T-helper 22 cell (primary cell): ENCODE measurements at places on chromosomes 3 and 15.

GRCh38 chr3:13827699-13828098, 52.2 kb downstream of the WNT7A start:
- DNase-seq, result no peak

DNA sequence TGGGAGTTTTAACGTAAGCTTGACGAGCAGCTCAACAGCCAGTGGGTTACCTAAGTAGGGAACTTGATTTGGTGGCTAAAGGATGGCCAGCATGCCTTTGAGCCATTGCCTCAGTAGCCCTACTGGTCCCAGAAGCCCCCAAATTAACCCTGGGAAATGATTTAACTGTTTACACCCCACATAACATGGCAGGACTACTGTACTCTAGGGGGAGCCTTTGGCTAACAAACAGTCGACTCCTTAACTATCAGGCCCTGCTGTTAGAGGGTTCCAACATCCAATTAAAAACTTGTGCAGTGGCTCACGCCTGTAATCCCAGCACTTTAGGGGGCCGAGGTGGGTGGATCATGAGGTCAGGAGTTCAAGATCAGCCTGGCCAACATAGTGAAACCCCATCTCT, 9.4 kb upstream of the SMCO1 start:
- DNase-seq, result no peak

GRCh38 chr15:28995705-28996104, 109.9 kb downstream of the APBA2 start:
- no peak for DNase-seq

GRCh38 chr3:128706086-128706615, 19.8 kb upstream of the RAB7A start:
- no peak for DNase-seq

DNA sequence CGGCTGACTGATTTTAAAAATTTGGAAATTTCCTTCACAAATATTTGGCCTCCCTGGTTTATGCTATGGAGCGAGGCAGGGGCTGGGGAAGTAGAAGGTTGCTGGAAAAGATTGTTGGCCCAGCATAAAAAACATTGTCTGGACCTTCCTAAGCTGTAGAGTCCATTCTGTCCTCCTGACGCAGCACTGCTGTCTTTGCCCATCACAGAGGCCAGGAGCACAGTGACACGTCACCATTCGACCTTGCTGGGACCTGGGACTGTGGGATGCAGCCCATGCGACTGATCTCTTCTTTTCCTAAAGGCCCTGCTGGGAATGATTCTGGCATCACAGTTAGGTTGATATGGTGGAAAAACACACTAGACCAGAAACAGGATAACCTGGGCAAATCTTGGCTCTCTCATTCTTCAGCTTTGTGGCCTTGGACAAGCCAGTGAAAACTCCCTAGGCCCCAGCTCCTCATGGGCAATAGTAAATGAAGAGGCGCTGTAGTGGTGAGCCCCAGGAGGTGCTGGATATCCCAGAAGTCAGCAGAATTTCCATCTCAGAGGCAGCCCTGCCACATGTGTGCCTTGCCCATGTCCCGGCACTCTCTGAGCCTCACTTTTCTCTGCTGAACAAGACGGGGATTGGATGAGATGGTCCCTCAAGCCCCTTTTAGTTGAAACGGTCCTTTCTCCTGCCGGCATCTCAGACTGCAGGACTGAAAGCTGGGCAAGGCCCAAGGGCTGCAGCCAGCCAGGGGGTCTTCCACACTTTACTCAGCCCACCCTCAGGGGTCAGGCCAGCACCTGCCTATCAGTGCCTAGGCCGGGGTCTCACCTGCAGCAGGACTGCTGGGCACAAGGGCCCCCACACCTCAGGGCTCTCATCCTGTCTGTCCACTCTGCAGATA, 69.6 kb downstream of the SENP2 start:
- no peak for DNase-seq

- DNase-seq, result no peak
Measured at GRCh38 chr3:4509043-4509442, 15.9 kb downstream of the ITPR1 start.

GRCh38 chr3:111769110-111769991, 89.7 kb upstream of the PHLDB2 start:
- no peak for DNase-seq

DNA sequence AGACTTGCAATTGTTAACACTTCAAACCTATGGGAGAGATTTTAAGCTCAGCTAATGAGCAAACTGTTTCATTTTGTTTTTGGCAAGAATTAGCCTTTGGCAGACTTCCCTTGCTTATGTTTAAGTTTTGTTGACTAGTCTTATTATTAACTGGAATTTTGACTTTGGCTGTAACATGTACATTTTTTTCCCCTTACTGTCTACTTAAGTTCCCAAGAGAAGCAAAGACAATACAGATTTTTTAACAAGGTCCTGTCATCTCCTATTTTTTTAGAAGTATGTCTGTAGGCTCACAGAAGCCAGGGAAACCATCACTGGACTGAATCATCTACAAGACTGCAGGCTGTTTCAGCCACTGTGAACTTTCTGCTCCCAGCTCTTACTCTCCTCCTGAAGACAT, 74.3 kb downstream of the DGKG start:
- no peak for DNase-seq

DNA sequence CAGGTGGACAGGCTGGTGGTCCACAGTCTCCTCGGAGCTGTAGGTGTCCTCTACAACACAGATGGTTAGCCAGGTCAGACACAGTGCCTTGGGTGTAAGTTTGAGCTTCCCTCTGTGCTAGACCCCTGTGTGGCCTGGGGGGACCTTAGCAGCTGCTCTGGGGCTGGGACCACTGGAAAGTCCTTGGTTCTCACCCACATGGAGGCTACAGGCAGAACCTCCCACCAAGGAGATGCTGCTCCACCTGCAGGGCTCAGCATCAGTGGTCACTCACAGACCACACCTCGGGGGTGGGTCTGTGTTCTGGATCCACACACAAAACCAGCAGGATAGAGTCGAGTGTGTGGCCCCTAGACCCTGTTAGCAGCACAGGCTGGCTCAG, 8.4 kb downstream of the RASL12 start:
- DNase-seq, result no peak

DNA sequence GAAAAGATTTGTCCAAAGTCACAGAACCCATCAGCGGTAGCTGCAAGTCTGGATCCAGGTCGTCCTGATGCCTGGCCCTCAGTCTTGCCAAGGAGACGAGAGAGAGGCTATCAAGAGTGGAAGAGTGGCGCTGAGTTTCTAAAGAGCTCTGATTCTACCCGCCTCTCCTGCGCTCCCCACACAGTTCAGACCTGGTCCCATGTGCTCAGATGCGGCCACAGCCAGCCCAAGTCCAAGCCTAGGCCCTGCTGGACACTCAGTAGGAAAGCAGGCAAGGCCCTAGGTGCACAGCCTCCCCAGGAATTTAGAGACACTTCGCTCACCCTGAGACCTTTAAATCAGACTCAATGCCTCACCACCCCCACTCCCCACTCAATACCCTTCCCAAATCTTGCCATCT, 32.4 kb downstream of the CCDC12 start:
- no peak for DNase-seq

- DNase-seq, result no peak
Measured at GRCh38 chr15:71056111-71056510, 59.2 kb upstream of the THSD4 start.

DNA sequence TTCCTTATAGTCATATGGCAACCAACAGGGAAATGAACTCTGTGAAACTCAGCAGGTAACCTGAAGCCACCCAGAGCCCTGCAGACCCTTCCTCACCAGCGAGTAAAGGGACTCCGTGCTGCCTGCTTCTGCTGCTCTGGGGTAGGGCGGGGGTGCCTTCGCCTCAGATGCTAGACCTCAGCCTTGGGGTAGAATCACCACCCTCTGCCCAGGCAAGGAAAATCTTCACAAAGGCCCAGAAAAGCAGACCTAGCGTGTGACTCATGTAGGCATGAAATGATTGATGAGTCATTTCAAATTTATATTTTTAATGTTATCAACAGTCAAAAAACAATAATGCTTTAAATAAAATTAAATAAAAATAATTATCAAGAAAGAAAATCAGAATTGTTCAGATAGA, 6.6 kb downstream of the STIMATE start:
- peak; percentile 21 for DNase-seq

DNA sequence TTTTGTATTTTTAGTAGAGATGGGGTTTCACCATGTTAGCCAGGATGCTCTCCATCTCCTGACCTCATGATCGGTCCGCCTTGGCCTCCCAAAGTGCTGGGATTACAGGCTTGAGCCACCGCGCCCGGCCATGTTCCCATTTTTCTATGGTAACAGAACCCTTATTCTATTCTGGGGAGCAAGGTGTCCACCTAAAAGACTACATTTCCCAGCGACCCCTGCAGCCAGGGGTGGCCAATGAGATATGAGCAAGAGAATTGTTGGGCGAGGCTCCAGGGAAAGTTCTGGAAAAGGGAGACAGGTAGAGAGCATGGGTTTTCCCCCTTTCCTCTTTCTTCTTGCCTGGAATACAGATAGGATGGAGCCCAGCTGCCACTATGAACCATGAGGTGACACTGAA, 96.9 kb downstream of the LINGO1 start:
- no peak for DNase-seq

GRCh38 chr15:101805605-101806345, 2.5 kb downstream of the OR4F6 start:
- DNase-seq, result no peak

DNA sequence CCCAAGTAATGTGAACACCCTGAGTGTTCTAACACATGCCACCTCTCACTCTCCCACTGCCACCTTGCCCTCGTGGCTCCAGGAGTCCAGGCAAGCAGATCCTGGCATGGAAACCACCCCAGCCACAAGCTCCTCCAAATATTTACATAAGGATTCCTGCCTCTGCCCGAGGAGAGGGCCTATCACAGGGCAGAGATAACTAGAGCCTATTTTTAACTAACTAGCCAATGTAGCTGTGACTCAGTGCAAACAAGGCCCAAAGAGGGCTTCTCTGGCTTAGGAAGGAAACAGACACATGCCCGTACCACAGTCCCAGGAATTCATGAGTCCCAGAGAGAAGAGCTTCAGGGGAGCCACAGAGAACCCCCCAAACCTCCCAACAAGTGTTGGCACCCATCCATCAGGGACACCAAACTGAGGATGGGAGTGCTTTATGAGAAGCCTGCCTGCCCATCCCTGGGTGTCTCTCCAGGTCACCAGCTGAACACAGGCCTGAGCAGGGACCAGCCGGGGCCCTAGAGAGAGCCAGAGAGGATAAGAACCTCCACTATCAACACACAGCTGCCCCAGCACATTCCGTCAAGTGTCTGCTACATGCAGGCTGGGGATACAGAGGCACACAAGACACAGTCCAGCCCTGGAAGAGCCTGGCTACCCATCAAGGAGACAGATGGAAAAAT, 9.2 kb downstream of the FYCO1 start:
- DNase-seq, result no peak

DNA sequence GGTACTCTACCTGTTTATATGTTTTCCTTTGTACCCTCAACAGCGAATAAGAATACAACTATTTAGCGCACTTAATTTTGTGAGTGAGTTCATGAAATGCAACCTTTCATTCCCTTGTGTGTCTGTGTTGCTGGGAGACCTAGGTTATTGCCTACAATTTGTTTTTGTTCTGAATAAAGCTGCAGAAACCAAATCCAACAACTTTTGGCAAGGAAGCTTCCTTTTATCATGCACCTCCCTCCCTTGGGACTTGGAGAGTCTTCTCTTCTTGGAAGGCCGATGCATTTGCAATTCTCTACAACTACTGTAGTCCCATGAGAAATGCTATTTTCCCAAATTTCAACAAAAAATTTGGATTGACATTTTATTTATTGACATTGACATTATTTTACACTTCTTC, 1002.4 kb upstream of the CADM2 start:
- DNase-seq, result no peak

DNA sequence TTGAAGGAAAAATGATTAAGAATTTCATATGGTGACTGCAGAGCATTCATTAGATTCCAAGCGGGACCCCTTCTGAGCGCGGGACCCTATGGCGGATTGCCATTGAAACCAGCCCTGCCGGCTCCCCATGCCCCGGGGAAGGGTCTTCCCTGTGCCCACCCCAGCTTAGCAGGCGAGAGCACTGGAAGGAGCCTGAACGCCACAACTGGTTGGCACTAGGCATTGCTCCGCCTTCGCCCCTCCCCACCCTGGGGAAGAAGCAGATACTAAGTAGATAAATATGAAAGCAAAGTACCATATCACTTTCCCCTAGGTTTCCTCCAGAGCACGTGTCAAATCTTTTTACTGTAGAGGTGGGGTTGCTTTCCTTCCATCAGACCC, 70.7 kb downstream of the CYP19A1 start:
- no peak for DNase-seq

- no peak for DNase-seq
Measured at GRCh38 chr15:55221090-55222011, 24.6 kb upstream of the RSL24D1 start.

DNA sequence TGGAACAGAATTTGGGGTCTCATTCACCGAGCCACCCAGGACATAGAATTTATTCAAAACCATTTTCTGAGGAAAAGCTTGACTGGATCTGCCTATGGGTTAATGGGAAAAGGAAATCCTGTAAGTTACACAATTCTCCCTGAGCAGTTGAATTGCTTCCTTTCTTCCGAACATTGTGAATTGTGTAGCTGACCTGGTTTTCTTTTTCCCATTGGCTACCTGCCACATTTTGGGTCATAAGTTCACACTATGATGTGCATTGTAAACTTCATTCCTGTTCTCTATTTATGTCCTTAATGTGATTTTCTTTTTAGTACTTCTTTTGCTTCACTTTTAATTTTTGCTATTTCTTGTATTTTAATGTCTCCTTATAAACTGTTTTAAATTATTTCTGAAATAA, 386.0 kb upstream of the LRRC3B start:
- DNase-seq, result no peak

GRCh38 chr3:187678726-187679268, 8.6 kb upstream of the SST start:
- no peak for DNase-seq

- DNase-seq, result no peak
Measured at GRCh38 chr15:57354436-57355123, 21.7 kb upstream of the CGNL1 start.

DNA sequence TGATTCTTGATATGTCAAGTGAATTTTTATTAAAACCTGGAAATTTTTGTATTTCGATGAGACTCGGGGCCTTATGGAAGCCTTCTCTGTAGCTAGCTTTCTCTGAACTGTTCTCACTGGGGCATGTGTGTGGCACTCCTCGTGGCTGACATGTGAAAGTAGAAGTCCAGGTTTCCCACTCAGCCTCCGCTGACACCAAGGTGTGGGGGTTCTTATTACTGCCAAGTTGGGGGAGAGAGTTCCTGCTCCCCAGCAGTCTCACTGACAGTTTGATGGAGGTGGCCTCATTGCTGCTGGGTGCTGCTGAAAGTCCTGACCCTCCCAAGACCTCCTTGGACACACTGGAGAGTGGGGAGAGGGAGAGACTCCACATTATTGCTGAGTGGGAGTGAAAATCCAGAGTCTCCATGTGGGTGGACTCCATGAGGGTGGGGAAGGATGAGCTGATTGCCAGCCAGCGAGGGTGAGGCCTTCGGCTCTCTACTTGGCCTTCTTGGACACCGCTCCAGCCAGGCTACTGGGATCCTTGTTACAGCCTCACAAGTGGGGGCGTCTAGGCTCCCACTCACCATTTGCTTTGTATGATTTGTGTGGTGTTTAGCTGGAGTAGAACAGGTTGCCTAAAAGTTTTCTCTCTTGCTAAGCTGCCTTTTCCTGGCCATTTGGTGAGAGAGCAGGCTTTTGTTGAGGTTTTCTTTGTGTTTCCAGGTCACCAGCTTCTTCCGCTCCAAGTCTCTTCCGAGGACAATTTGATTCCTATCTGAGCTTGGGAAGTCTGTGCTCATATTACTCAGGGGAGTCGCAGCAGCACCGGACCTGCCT, 64.1 kb downstream of the LSM3 start:
- no peak for DNase-seq
